ENCODE measurements at places on chromosomes 11 and 22.

- no peak overlapping the region for H3K4me3 ChIP-seq
- no peak overlapping the region for H3K27ac ChIP-seq
- DNase-seq, result no peak
- no peaks in the 10 kb centered on the region for H3K4me1 ChIP-seq
- no peaks in the 10 kb centered on the region for H3K27me3 ChIP-seq
Observed at GRCh38 chr11:101944923-101945322, 28.6 kb upstream of the ANGPTL5 start.

- DNase-seq, result no peak
- H3K4me1 ChIP-seq, result no peaks in the 10 kb centered on the region
- no peaks in the 10 kb centered on the region for H3K36me3 ChIP-seq
- no peaks in the 10 kb centered on the region for H3K27me3 ChIP-seq
Observed at GRCh38 chr11:85783758-85784157, 27.2 kb downstream of the SYTL2 start.

DNA sequence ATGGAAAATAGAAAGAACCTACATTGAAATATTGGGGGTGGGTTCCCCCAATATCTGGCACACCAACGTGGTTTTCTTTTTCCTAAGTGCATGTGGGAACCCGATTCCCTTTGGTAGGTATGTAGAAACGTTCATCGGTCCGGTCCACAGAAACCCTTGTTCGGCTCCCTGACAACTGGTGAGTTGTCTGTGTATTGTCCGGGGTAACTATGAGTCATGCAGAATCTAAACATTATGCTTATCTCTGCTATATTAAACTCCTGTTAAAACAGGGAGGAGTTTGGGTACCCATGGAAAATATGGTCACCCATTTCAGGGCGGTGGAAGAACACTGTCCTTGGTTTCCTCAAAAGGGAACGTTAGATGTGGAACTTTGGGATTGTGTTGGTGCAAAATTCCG is 25.1 kb upstream of the ALDH3B2 start:
- no peaks in the 10 kb centered on the region for H3K4me1 ChIP-seq
- no peaks in the 10 kb centered on the region for H3K27me3 ChIP-seq
- DNase-seq, result no peak
- no peak overlapping the region for H3K27ac ChIP-seq
- no peaks in the 10 kb centered on the region for H3K36me3 ChIP-seq

GRCh38 chr11:65262381-65262680 is 569 bp downstream of the POLA2 start:
- H3K4me1 ChIP-seq, result peaks cover 4% of the 10 kb centered on the region
- H3K4me3 ChIP-seq, result peak overlapping the region; percentile 66
- H3K27me3 ChIP-seq, result no peaks in the 10 kb centered on the region
- peak; percentile 71 for DNase-seq
- H3K36me3 ChIP-seq, result no peaks in the 10 kb centered on the region
- peak overlapping the region; percentile 78 for H3K27ac ChIP-seq
